Activated CD8-positive, alpha-beta memory T cell treated with anti-CD3 and anti-CD28 coated beads, Interleukin-2, amount 10 ng/mL, durations not matched to agents 7 days and 5 days (primary cell): ENCODE measurements at places on chromosomes 2 and 18. TPM values are rescaled to one million over a fixed set of nuclear protein-coding genes. Genes with fewer than 3 reads are reported as not detected.
A peak's percentile ranks its signal among the peaks of the same experiment; 100 is the strongest.

Gene HPCAL1
- 29.0 TPM for total RNA-seq

Gene LIMS4
- 0.77 TPM for total RNA-seq

Gene METTL21A
- total RNA-seq, result 16.4 TPM

Gene RGPD4
- 0.35 TPM for total RNA-seq

Gene EPHA4
- total RNA-seq, result 0.91 TPM

Gene RAB17
- total RNA-seq, result not detected

Gene VWC2L
- total RNA-seq, result not detected

Gene MOCOS
- 0.64 TPM for total RNA-seq

Gene KLHL29
- 0.12 TPM for total RNA-seq

- H3K27me3 ChIP-seq, result no peaks in the 10 kb centered on the region
- H3K4me1 ChIP-seq, result no peaks in the 10 kb centered on the region
- DNase-seq, result no peak
- H3K4me3 ChIP-seq, result no peak overlapping the region
These were observed 52.4 kb downstream of the INHBB start for GRCh38 chr2:120398051-120398995.

- no peak overlapping the region for H3K4me3 ChIP-seq
- no peak overlapping the region for H3K27ac ChIP-seq
- H3K27me3 ChIP-seq, result peaks cover 3% of the 10 kb centered on the region
- no peaks in the 10 kb centered on the region for H3K4me1 ChIP-seq
- no peak for DNase-seq
These were observed 178.0 kb downstream of the MTCL1 start for GRCh38 chr18:8883409-8883668.

GRCh38 chr18:45164551-45164950 is 450.7 kb upstream of the SLC14A2 start:
- no peak overlapping the region for H3K27ac ChIP-seq
- peaks cover 14% of the 10 kb centered on the region for H3K27me3 ChIP-seq
- DNase-seq, result no peak
- peaks cover 13% of the 10 kb centered on the region for H3K4me1 ChIP-seq
- H3K4me3 ChIP-seq, result no peak overlapping the region

DNA sequence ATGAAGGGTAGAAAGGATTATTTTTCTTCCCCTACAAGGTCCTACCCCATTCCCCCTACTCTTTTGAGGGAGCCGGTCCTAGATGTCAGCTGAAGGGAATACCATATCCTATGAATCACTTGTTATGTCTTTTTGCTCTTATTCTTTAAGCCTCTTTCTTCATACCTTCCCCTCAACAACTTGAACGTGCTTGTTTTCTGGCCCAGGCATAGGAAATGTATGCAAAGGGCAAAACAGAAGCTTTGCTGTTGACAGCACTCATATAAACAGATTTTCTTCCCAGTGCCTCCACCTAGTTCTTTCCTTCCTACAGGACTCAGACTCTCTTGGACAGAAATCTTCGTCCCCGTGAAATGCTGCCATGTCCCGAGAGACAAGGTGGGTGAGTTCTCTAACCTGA is 64.6 kb downstream of the TMEM17 start:
- H3K4me1 ChIP-seq, result no peaks in the 10 kb centered on the region
- no peaks in the 10 kb centered on the region for H3K36me3 ChIP-seq
- H3K27ac ChIP-seq, result no peak overlapping the region
- peaks cover 2% of the 10 kb centered on the region for H3K27me3 ChIP-seq
- DNase-seq, result no peak

DNA sequence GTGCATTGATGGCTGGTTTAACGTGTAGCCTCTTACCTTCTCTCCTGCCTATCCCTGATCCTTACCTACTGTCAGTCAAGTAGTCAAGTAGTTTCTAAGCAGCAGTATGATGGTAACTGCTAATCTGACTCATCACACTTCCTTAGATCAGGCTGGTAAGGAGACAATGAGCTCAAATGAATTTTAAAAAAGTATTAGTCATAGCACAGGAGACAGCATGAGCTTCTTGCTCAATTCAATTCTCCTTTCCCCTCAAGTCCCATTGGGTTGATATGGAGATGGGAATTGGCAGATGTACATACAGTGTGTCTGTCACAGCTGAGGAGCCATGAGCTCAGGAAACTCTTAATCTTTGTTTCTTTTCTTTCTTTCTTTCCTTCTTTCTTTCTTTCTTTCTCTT is 799.7 kb downstream of the LRP1B start:
- no peaks in the 10 kb centered on the region for H3K27me3 ChIP-seq
- DNase-seq, result no peak
- H3K27ac ChIP-seq, result no peak overlapping the region
- no peaks in the 10 kb centered on the region for H3K36me3 ChIP-seq
- H3K4me3 ChIP-seq, result no peak overlapping the region

DNA sequence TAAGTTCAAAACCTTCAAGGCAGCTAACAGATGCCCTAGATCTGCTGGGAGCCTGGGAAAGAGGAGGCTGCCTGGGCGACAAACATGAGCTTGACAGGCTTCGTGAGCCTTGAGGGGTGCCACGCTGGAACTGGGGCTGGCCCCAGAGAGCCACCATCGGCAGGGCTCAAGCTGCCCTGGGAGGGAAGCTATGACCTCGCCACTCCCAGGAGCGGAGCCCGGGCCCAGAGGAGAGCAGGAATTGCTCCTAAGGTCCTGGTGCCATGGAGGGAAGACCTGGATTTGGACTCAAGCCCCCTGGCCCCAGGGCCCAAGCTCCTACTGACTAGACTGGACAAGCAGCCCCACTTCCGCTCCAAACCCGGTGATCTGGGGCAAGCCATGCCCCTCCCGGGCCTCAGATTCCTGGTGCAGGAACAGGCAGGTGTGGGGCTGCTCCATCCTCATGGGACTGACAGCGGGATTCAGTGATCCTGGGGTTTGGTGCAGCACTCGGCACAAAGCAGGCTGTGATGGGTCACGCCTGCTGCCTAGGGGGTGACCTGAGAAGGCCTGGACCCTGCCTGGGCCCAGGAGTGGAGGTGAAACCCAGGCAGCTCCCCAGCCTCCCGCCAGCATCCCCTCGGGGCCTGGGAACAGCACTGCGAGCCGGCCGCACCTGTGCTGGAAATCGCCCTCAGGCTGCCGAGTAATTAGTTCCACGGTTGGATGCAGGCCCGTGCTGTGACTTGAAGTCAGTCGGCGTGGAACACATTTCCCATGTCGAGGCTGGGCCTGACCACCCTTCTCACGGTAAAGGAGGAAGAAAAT is 246.9 kb downstream of the NDUFA10 start:
- peak; percentile 31 for DNase-seq
- H3K27me3 ChIP-seq, result peaks cover 3% of the 10 kb centered on the region
- H3K4me3 ChIP-seq, result no peak overlapping the region

DNA sequence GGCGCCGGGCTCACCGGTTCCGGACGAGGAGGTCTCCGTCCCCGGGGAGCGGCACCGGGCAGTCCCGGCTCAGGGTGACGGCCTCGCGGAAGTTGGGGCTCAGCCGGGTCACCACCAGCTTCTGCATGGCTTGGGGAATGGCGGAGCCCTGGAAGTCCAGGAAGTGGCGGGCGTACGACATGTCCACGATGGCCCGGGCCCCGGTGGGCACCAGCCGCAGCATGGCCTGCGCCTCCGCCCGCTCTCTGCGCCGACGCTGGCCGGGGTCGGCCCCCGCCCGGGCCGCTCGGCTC is 157 bp downstream of the PTGR3 start:
- peak; percentile 61 for DNase-seq
- H3K36me3 ChIP-seq, result peaks cover 19% of the 10 kb centered on the region
- H3K4me3 ChIP-seq, result peak overlapping the region; percentile 90
- H3K27ac ChIP-seq, result peak overlapping the region; percentile 57

GRCh38 chr18:6835345-6835744 is 105.8 kb downstream of the ARHGAP28 start:
- no peak overlapping the region for H3K4me3 ChIP-seq
- no peak for DNase-seq
- no peaks in the 10 kb centered on the region for H3K36me3 ChIP-seq
- H3K4me1 ChIP-seq, result no peaks in the 10 kb centered on the region

DNA sequence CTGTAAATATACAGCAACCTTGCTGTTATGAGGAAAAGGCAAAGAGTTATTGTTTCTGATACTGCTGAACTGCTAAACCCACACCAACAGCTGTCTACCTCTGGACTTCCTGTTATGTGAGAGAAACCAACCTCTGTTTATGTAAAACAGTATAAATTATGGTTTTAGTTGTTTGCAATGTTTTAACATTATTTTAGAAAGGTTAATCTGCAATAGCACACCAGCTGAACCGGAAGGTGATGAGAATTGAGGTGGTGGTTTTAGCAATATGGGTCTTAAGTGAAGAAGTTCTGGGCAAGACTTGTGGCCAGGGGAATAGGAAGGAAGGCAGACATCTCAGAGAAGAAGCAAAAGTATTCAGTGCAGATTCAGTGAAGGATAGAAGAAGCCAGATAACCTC is 237.8 kb downstream of the PLCL1 start:
- H3K27me3 ChIP-seq, result no peaks in the 10 kb centered on the region
- H3K36me3 ChIP-seq, result no peaks in the 10 kb centered on the region

GRCh38 chr2:23607925-23608324 is 222.9 kb downstream of the KLHL29 start:
- peaks cover 8% of the 10 kb centered on the region for H3K4me1 ChIP-seq
- H3K36me3 ChIP-seq, result peaks cover 7% of the 10 kb centered on the region
- no peak overlapping the region for H3K27ac ChIP-seq
- H3K4me3 ChIP-seq, result no peak overlapping the region

DNA sequence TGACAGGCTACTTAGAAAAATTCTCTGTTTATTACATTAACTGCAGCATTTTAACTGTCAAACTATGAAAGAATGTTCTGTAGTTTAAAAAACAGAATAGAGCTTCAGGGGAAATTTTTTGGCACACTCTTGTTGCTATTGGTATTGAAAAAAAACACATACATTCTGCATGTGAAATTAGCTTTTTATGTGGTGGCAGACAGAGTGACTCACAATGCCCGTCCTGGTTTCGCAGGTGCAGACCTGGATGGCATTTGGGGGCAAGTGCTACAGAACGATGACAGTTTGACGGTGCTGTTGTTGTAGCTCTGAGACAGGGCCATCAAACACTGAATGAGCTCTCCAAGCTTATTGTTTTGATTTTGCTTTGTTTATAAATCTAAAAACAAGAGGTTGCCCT is 105.0 kb upstream of the MAP3K20 start:
- no peak overlapping the region for H3K4me3 ChIP-seq
- H3K4me1 ChIP-seq, result peaks cover 1% of the 10 kb centered on the region
- no peaks in the 10 kb centered on the region for H3K36me3 ChIP-seq
- H3K27me3 ChIP-seq, result peaks cover 44% of the 10 kb centered on the region
- no peak overlapping the region for H3K27ac ChIP-seq
- DNase-seq, result no peak

DNA sequence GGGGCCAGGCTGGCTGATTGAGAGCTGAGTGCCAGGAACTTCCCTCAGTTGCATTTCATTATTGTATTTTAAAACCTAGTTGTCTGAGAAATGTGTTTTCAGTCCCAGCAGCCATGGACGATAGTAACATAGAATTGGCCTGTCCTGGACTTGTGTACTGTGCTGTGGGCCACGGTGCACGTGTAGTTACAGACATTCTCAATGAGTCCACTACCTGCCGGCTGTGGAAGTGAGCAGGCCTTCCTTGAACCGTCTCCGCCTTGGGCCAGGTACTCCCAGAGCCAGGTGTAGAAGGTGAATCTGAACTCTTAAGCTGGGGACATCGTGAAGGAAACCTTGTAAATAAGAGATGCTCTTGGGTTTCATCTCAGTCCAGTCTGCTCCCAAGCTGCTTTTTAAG is 47.0 kb downstream of the UBE2F start:
- peaks cover 6% of the 10 kb centered on the region for H3K4me1 ChIP-seq
- no peak overlapping the region for H3K4me3 ChIP-seq
- peaks cover 1% of the 10 kb centered on the region for H3K36me3 ChIP-seq
- H3K27ac ChIP-seq, result no peak overlapping the region

DNA sequence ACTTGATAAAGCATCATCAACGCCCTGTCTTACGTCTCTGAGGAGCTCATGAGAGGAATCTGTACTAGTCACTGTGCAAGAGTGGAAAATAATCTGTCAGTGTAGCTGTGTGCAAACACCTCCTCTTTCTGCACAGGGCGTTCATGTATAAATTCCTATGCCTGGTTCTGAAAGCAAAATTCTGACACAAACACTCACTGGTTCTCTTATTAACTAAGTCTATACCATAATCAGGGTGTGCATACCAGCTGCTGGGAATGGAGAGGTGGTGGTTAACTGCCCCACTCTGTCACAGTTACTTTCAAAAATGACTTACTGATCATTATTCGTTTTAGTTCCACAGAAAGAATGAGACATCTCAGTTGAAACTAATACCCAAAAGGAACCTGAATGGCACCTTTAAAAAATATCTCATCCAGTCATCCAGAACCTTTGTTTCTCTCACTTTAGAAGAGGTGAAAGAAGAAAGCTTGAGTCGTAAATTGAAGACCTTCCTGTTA is 35.7 kb downstream of the STK39 start:
- H3K36me3 ChIP-seq, result peaks cover 12% of the 10 kb centered on the region
- no peak for DNase-seq
- H3K27ac ChIP-seq, result peak overlapping the region; percentile 75

DNA sequence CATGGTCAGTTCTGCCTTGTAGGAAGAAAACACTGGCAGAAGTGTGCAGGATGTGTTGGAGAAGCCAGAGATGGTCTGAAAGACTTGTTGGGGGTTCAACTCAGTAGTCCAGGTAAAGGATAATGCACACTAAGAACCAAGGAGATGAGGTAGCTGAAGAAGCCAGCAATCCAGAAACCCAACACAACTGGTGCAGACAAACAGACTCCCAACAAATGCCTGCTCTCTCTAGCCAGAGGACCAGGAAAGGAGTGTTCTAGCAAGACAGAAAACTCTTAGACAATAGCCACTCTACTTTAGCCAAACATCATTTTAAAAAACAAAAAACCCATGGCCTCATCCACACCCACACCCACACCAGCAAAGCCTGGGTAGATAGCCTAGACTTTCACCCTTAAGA is 33.9 kb downstream of the EVA1A start:
- H3K27ac ChIP-seq, result no peak overlapping the region
- no peaks in the 10 kb centered on the region for H3K36me3 ChIP-seq
- peaks cover 7% of the 10 kb centered on the region for H3K4me1 ChIP-seq
- no peak for DNase-seq
- no peak overlapping the region for H3K4me3 ChIP-seq

DNA sequence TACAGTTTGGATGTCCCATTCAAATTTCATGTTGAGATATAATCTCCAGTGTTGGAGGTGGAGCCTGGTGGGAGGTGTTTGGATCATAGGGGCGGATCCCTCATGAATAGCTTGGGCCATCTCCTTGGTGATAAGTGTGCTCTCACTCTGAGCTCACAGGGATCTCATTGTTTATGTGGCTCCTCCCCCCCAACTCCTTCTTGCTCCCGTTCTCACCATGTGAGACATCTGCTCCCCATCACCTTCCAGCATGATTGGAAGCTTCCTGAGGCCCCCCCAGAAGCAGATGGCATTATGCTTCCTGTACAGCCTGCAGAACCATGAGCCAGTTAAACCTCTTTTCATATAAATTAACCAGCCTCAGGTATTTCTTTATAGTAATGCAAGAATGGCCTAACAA is 3.0 kb upstream of the INPP1 start:
- peaks cover 5% of the 10 kb centered on the region for H3K27me3 ChIP-seq
- H3K27ac ChIP-seq, result no peak overlapping the region
- H3K4me1 ChIP-seq, result peaks cover 10% of the 10 kb centered on the region
- peaks cover 2% of the 10 kb centered on the region for H3K36me3 ChIP-seq
- no peak overlapping the region for H3K4me3 ChIP-seq
- DNase-seq, result no peak
